ENCODE measurements at places on chromosomes 5 and 9. TPM values are rescaled to one million over a fixed set of nuclear protein-coding genes. Genes with fewer than 3 reads are reported as not detected.

GRCh38 chr5:123037104-123037418, 536 bp upstream of the PPIC start:
- H3K4me1 ChIP-seq: peaks cover 9% of the 10 kb centered on the region
- no peaks in the 10 kb centered on the region for H3K36me3 ChIP-seq
- peak overlapping the region; percentile 95 for H3K4me3 ChIP-seq
- DNase-seq: no peak
- peak overlapping the region; percentile 96 for H3K27ac ChIP-seq

- H3K27me3 ChIP-seq: no peaks in the 10 kb centered on the region
- H3K36me3 ChIP-seq: no peaks in the 10 kb centered on the region
- no peak overlapping the region for H3K4me3 ChIP-seq
- DNase-seq: no peak
- H3K4me1 ChIP-seq: no peaks in the 10 kb centered on the region
- no peak overlapping the region for H3K27ac ChIP-seq
Measured at GRCh38 chr9:38119560-38120236, 50.7 kb upstream of the SHB start.

- no peak overlapping the region for H3K4me3 ChIP-seq
- H3K27me3 ChIP-seq: peaks cover 14% of the 10 kb centered on the region
- peak; percentile 19 for DNase-seq
- peaks cover 6% of the 10 kb centered on the region for H3K4me1 ChIP-seq
- H3K27ac ChIP-seq: no peak overlapping the region
Measured at GRCh38 chr9:126702151-126703001, 88.6 kb downstream of the LMX1B start.

- H3K27me3 ChIP-seq: no peaks in the 10 kb centered on the region
- peaks cover 8% of the 10 kb centered on the region for H3K4me1 ChIP-seq
- DNase-seq: no peak
- H3K36me3 ChIP-seq: no peaks in the 10 kb centered on the region
- no peak overlapping the region for H3K4me3 ChIP-seq
- H3K27ac ChIP-seq: no peak overlapping the region
Measured at GRCh38 chr5:151233616-151234085, 9.8 kb upstream of the CCDC69 start.

Gene PHF24
- 0.08 TPM for total RNA-seq

Measured in hepatocyte (in vitro differentiated cells).